Daoy (cell line): ENCODE measurements at places on chromosomes 3 and 15. TPM values are rescaled to one million over a fixed set of nuclear protein-coding genes. Genes with fewer than 3 reads are reported as not detected.

The GOLGA6L9 gene
- total RNA-seq, result 2.0 and 2.1 TPM in 2 replicates

The SCAANT1 gene
- not detected in 2 replicates for total RNA-seq

The SSR3 gene
- 234 and 246 TPM in 2 replicates for total RNA-seq

The VEPH1 gene
- total RNA-seq, result 74.1 and 87.1 TPM in 2 replicates

The RASL12 gene
- total RNA-seq, result 1.5 and 1.6 TPM in 2 replicates

The CCR3 gene
- not detected in 2 replicates for total RNA-seq

The ITGA11 gene
- total RNA-seq, result 6.4 and 11.4 TPM in 2 replicates

The MFSD1 gene
- 73.3 and 90.1 TPM in 2 replicates for total RNA-seq

The MYH15 gene
- 0.18 and 1.1 TPM in 2 replicates for total RNA-seq

The ZNF385D gene
- not detected in 2 replicates for total RNA-seq

The TARS3 gene
- total RNA-seq, result 6.2 and 12.7 TPM in 2 replicates

The GHSR gene
- total RNA-seq, result not detected in 2 replicates

The SERINC4 gene
- 0.11 TPM in 1 of 2 replicates, not detected in the other for total RNA-seq

The TUSC7 gene
- not detected in 2 replicates for total RNA-seq

The EAF2 gene
- total RNA-seq, result 11.3 and 23.3 TPM in 2 replicates

The PLOD2 gene
- total RNA-seq, result 80.5 and 89.4 TPM in 2 replicates

The MYZAP gene
- 1.2 and 1.4 TPM in 2 replicates for total RNA-seq

The GPR149 gene
- total RNA-seq, result not detected in 2 replicates

The ZMYND10 gene
- 0.06 and 0.17 TPM in 2 replicates for total RNA-seq

The ROBO2 gene
- total RNA-seq, result not detected in 2 replicates

The PSMD2 gene
- total RNA-seq, result 984 and 1,516 TPM in 2 replicates

The ZNF619 gene
- total RNA-seq, result 1.1 and 1.7 TPM in 2 replicates

The RLBP1 gene
- not detected in 2 replicates for total RNA-seq

The LDHAL6B gene
- total RNA-seq, result not detected in 2 replicates

The MAPK6 gene
- total RNA-seq, result 113 and 119 TPM in 2 replicates

The FURIN gene
- total RNA-seq, result 48.8 and 51.5 TPM in 2 replicates

The SNTN gene
- total RNA-seq, result not detected in 2 replicates

The LYZL4 gene
- 0.23 TPM in 1 of 2 replicates, not detected in the other for total RNA-seq

The HDC gene
- total RNA-seq, result not detected in 2 replicates

The PP2D1 gene
- total RNA-seq, result not detected in 2 replicates

The SEMA6D gene
- 0.12 and 0.40 TPM in 2 replicates for total RNA-seq

The ROPN1 gene
- not detected in 2 replicates for total RNA-seq

The OXTR gene
- 0.63 and 2.0 TPM in 2 replicates for total RNA-seq

The CLDN11 gene
- total RNA-seq, result 14.9 and 15.8 TPM in 2 replicates

The CAMP gene
- not detected in 2 replicates for total RNA-seq

The CCR1 gene
- total RNA-seq, result not detected in 2 replicates

The CP gene
- total RNA-seq, result not detected in 2 replicates

The SERPINI2 gene
- total RNA-seq, result not detected in 2 replicates

The MRPL47 gene
- total RNA-seq, result 123 and 134 TPM in 2 replicates

The GABRR3 gene
- total RNA-seq, result not detected in 2 replicates

The ZBTB47 gene
- total RNA-seq, result 2.5 and 5.7 TPM in 2 replicates
